Neural progenitor cell (in vitro differentiated cells): ENCODE measurements at places on chromosomes 16 and 17. TPM values are rescaled to one million over a fixed set of nuclear protein-coding genes. Genes with fewer than 3 reads are reported as not detected.
A peak's percentile ranks its signal among the peaks of the same experiment; 100 is the strongest.

DNA sequence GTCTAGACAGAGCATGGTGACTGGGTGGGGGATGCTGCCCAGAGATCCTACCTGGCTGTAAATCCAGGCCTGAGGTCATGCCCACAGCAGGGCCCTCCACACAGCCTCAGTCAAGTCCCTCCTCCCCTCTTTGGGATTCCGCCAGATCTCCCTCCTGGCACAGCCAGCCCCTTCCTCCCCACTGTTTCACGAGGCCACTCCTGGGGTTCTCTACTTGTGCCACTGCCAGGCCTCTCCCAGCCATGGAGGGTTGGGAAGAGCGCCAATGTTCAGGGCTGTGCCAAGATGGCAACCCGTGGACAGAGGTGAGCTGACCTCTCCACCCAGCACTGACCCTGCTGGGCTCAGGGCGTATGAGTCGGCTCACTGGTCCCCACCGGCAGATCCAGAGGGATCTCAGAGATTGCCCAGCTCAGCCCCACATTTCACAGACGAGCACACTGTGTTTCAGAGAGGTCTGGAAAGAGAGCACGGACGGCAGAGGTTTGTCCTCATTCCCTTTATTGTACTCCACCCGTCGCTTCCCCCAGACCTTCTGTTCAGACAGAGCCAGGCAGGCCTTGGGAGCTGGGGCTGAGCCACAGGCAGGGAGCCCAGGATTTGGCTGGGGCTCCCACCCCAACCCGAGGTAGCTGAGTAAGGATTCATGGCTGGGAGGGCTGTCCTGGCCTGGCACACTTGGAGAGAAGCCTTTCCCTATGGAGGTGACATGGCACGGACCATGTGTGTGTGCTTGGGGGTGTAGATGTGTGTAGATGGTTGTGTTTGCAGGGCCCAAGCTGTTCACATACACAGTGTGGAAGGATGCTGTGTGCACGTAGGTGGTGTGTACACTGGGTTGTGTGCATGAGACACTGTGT is 3.5 kb upstream of the CAMKK1 start:
- no peak overlapping the region for H3K27ac ChIP-seq
- no peak overlapping the region for H3K4me3 ChIP-seq
- no peaks in the 10 kb centered on the region for H3K36me3 ChIP-seq
- H3K27me3 ChIP-seq: peaks cover 14% of the 10 kb centered on the region
- DNase-seq: no peak

DNA sequence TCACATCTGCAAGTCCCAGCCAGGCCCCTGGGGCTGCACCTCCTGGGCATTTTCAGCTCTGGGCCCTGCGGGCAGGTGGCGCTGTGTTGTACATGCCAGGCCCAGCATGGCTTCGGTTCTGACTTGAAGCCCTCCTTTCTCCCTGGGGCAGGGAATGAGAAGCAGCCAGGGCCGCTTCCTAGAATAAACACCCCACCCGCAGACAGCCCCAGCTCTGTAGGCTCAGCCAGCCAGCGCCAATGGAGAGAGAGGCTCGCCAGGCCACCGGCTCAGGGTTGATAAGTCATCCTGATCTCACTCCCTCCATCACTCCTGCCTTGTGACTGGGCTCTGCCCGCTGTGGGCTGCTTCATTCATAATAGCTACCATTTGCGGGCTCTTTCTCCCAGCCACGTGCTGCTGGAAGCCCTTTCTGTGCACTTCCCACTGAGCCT is 6.0 kb upstream of the GLIS2 start:
- no peak overlapping the region for H3K4me3 ChIP-seq
- no peaks in the 10 kb centered on the region for H3K36me3 ChIP-seq
- peaks cover 14% of the 10 kb centered on the region for H3K4me1 ChIP-seq

DNA sequence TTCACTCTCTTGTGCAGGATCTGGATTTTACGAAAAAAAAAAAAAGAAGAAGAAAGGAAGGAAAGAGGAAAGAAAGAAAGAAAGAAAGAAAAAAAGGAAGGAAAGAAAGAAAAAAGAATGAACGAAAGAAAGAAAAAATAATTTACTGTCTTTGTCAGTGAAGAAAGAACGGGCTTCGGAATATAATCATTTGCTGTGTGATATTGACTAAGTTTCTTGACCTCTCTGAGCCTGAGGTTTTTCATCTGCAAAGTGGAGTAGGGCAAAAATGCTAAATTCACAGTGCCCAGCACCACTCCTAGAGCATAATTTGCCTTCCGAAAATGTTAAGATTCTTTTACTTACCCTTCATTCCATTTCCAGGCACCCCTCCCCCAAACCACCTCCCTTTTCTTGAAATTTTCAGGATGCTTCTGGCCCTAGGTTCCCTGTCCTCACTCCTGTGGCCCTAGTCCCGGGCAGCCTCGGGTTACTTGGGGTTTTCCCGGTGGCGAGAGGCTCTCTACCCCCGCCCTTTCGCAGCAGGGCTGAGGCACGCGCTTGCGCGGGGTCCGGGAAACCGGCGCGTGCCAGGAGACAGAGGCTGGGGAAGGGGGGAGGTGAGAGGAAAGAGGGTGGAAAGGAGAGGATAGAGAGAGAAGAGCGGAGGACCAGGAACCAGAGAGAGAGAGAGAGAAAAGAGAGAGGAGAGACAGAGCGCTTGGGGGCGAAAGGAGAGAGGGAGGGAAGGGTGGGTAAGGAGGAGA is at the start of gene CNTNAP1:
Gene CNTNAP1 (plus strand): TSS at position 556 of the 746 bp plus-strand sequence. CDS start 299 bp downstream, outside the sequence.
- no peaks in the 10 kb centered on the region for H3K36me3 ChIP-seq
- H3K4me3 ChIP-seq: peak within 1 kb of the TSS; percentile 68
- no peak within 1 kb of the TSS for H3K27ac ChIP-seq
- H3K4me1 ChIP-seq: peaks cover 32% of the 10 kb centered on the region
- H3K27me3 ChIP-seq: peaks cover 17% of the 10 kb centered on the region

DNA sequence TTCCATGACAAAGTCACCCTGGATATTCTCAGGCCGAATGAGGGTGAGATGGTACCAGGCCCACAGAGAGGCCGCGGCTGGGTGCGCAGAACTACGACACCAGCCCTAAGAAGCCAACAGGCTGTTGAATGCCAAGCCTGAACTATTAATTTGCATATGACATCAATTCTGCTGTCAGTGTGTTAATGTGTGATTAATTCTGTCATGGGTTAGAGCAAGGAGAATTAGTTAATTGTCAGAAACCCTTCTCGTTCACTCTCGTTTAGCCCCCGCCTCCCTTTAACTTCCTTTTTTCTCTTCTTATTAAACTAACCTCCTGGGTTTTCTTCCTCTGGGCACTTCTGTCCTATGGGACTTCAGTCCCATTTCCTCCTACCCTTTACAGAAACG is 123.4 kb downstream of the ZFHX3 start:
- no peaks in the 10 kb centered on the region for H3K36me3 ChIP-seq
- H3K27ac ChIP-seq: no peak overlapping the region
- H3K4me1 ChIP-seq: peaks cover 8% of the 10 kb centered on the region
- no peaks in the 10 kb centered on the region for H3K27me3 ChIP-seq
- H3K4me3 ChIP-seq: no peak overlapping the region

DNA sequence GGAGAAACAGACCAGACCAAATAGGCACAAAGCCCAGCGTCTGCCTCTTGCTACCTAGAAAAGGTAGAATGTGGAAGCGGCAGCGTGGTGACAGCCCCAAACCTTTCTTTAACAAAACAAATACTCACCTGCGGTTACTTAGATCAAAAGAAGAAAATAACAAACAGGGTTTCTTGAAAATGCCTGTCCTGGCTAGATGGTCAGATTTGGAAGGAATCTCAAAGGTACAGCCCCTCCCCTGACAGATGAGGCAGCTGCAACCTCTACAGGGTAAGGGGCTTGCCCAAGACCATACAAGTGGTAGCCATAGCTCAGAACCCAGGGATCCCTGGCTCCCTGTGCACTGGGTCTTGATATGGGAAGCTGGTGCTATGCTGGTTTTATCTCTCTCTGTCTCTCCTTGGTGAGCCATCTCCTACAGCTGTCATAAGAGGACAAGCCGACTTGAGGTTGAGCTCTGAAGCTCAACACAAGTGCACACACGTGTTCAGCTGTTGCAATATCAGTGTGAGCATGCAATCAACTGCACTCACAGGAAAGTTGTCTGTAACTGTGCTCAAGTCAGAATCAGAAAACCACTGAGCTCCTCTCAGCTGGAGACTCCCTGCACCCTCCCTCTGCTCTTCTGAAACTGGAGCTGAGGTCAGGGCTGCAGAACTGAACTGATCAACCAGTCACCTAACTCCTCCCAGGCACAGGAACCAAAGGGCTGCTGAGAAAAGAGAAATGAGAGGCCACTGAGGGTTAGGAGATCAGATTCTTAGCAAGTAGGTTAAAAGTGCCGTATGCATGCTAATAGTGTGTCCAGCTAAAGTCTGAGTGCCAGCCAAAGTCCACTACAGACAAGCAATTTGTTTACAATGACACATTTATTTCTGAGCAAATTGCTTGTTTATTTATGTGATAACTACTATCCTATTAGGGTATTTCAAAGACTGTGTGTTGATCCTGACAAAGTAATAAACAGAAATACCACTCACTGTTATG is 6.1 kb upstream of the RNF157 start:
- peaks cover 18% of the 10 kb centered on the region for H3K4me1 ChIP-seq
- DNase-seq: no peak
- peaks cover 26% of the 10 kb centered on the region for H3K27me3 ChIP-seq
- H3K27ac ChIP-seq: no peak overlapping the region
- no peaks in the 10 kb centered on the region for H3K36me3 ChIP-seq

GRCh38 chr17:79085154-79085920 is 10.7 kb downstream of the ENGASE start:
- no peak for DNase-seq
- no peaks in the 10 kb centered on the region for H3K36me3 ChIP-seq
- no peak overlapping the region for H3K27ac ChIP-seq
- H3K4me1 ChIP-seq: no peaks in the 10 kb centered on the region
- no peaks in the 10 kb centered on the region for H3K27me3 ChIP-seq

DNA sequence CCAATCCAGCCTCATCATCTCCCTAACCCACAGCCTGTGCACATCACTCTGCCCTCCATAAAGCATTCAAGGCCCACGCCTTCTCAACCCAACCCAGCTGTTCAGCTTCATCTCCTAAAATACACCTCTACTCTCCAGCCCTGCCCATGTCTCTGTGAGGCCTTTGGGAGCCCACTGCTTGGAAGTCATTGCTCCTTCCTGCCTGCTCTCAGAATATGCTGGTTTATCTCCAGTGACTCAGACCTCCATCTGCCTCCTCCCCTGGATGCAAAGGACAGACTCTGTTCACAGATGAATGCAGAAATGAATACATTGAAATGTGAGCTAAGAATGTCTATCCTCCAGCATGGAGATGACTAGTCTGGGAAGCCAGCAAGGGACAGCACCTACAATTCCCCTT is 19.0 kb downstream of the KCNG4 start:
- no peak for DNase-seq
- H3K36me3 ChIP-seq: no peaks in the 10 kb centered on the region
- H3K4me1 ChIP-seq: peaks cover 10% of the 10 kb centered on the region
- H3K27me3 ChIP-seq: no peaks in the 10 kb centered on the region

- no peaks in the 10 kb centered on the region for H3K4me1 ChIP-seq
- no peaks in the 10 kb centered on the region for H3K36me3 ChIP-seq
- no peak overlapping the region for H3K27ac ChIP-seq
- DNase-seq: no peak
- no peaks in the 10 kb centered on the region for H3K27me3 ChIP-seq
Measured at GRCh38 chr17:58840820-58841612, 85.4 kb downstream of the PPM1E start.

DNA sequence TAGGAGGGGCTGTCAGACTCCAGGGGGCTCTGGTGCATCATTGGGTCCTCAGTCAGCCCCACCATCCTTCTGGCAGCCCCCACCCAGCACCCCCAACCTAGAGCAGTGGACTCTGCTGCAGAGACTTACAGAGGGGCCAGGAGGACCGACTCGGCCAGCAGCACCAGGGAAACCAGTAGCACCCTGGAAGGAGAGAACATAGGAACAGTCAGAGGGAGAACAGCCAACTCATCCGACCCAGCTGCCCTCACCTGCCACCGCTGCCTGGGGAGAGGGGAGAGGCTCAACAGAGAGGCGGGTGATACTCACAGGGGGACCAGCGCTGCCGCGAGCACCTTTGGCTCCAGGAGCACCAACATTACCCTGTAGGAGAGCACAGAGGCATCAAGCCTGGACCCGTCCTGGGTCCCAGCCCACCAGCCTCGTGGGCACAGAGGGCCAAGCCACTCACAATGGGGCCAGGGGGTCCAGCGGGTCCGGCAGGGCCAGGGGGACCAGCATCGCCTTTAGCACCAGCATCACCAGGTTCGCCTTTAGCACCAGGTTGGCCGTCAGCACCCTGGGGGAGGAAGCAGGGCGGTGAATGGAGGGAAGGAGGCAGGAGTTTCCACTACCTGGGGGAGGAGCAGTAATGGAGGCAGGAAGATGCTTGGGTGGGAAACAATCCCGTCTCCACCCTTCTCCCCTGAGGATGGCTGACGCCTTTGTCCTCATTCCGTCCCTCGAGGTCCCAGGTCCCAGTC is 11.7 kb downstream of the COL1A1 start:
- no peak overlapping the region for H3K27ac ChIP-seq
- DNase-seq: no peak
- H3K4me3 ChIP-seq: no peak overlapping the region

DNA sequence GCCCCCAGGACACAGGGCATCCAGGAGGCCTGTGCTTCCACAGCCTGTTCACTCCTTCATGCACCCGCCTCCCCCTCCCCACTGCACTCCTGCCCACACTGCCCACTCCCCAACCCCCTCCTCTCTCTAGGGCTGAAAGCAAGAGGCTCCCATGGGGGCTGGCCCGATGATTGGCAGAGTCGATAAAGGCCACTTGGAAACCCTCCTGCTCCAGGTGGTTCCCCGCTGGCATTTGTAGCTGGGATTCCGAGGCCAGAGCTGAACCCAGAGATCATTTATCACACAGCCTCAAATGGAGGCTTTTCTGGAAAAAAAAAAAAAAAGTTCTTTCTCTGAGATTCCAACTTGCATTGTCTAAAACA is 74.1 kb downstream of the SREBF1 start:
- no peak overlapping the region for H3K4me3 ChIP-seq
- H3K36me3 ChIP-seq: no peaks in the 10 kb centered on the region
- H3K27ac ChIP-seq: peak overlapping the region; percentile 45
- H3K4me1 ChIP-seq: peaks cover 35% of the 10 kb centered on the region
- DNase-seq: peak; percentile 30

Gene CDRT15
- not detected in 2 replicates for total RNA-seq

DNA sequence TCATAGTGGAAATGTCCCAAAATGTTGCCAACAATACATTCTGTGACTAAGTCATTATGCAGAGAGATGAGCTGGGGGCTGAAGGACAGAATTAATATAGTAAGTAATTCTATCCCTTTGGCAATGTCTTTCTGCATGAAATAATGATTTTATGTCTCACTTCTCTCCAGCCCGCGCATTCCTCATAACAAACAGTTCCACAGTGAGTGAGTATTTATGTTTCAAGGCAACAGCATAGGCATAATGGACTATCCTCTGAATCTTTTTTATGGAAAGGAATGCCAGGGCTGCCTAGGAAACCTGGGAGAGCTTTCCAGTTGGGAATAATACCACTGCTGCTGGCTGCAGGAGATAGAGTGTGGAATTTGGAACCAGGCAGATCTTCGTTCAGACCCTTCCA is 477.7 kb downstream of the HS3ST4 start:
- DNase-seq: no peak
- H3K4me1 ChIP-seq: no peaks in the 10 kb centered on the region
- no peak overlapping the region for H3K27ac ChIP-seq
- no peak overlapping the region for H3K4me3 ChIP-seq
- H3K36me3 ChIP-seq: no peaks in the 10 kb centered on the region

GRCh38 chr16:56384074-56384721 is 41.1 kb downstream of the AMFR start:
- H3K27ac ChIP-seq: no peak overlapping the region
- H3K4me1 ChIP-seq: no peaks in the 10 kb centered on the region
- H3K4me3 ChIP-seq: no peak overlapping the region

Gene PCYT2
- 6.8 and 17.0 TPM in 2 replicates for total RNA-seq

Gene CCL2
- 4.2 and 7.0 TPM in 2 replicates for total RNA-seq

Gene MT1G
- 2.6 TPM in 1 of 2 replicates, not detected in the other for total RNA-seq
